T-cell (primary cell): ENCODE measurements at places on chromosomes 2 and 18. TPM values are rescaled to one million over a fixed set of nuclear protein-coding genes. Genes with fewer than 3 reads are reported as not detected.

RAB31 gene
- 1.3 TPM for total RNA-seq

KCTD1 gene
- total RNA-seq: 3.9 TPM

VIL1 gene
- 0.59 TPM for total RNA-seq

GRCh38 chr2:106708209-106708608 lies 177.8 kb downstream of the ST6GAL2 start:
- DNase-seq: no peak

GRCh38 chr2:227295806-227296205 lies 29.2 kb upstream of the MFF start:
- DNase-seq: no peak

GRCh38 chr2:203451689-203452088 lies 83.4 kb downstream of the RAPH1 start:
- DNase-seq: no peak

GRCh38 chr2:160214461-160215445 lies 14.7 kb upstream of the ITGB6 start:
- no peak for DNase-seq

DNA sequence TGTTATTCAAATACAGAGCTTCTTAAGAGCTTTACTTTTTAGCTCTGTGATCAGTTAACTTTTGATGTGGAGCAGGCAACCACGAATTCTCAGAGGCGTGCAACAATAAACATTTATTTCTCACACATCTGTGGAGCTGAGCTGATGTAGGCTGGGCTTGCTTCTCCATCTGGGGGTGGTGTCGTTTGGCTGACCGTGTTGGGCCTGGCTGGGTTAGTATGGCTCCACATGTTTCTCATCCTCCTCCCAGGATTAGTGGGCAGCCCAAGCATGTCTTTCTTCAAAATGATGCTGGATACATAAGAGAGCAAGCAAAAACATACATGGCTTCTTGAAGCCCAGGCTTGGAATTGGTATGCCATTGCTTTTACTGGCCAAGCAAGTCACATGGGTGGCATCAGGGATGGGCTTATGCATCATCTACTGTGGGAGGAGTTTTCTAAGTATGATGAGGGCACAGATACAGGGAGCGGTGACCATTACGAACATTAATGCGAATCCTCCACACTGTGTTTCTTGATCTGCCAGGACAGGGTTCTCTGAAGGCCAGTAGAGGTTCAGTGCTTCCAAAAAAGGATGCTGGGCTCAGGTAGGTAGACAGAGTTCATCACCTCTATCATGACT lies 157.0 kb upstream of the TNP1 start:
- no peak for DNase-seq

- DNase-seq: no peak
Measured at GRCh38 chr18:35444636-35445035, 53.1 kb downstream of the INO80C start.

GRCh38 chr18:79092874-79093273 lies 23.7 kb downstream of the ATP9B start:
- DNase-seq: no peak

DNA sequence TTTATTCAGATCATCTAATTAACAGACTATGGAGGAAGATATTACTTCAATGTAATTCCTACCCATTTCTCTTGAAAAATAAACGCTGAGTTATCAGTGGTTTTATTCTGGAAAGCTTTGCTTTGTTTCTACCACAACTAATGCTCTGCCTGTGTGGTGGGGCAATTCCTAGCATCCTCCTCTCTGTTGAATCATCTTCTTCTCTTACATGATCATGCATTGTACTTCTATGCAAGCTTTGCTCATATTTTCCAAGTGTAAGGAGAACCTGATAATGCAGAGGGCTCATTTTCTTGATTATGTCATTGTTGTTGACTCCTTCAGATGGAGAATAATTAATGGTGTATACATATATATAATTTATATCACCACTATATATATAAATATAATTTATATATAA lies 46.7 kb downstream of the CCDC195 start:
- DNase-seq: no peak

DNA sequence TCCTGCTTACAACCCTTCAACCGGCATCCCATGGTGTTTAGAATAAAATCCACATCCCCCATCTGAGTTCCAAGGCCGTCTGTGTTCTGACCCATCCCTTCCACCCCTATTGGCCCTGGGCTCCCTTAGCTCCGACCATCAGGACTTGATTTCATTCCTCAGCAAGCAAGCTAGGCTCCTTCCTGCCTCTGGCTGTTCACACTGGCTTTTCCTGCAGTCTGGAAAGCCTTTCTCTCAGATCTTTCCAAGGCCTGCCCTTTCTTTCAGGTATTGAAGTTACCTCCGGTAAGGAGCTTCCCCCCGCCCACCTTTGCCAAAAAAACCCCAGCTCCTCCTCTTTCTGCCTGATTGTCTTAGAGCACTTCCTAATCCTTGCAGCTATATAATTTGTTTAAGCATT lies 86.8 kb downstream of the CLIP4 start:
- DNase-seq: no peak

GRCh38 chr2:232436381-232437194 lies 19.4 kb upstream of the ALPI start:
- no peak for DNase-seq

GRCh38 chr18:7548221-7548620 lies 18.9 kb upstream of the PTPRM start:
- no peak for DNase-seq
